NCI-H1092 treated with DMSO at 0.1 percent for 48 hours (cell line): ENCODE measurements at places on chromosomes 12 and 14.

GRCh38 chr12:130827432-130827831 is 11.6 kb downstream of the STX2 start:
- DNase-seq = no peak

GRCh38 chr12:72368298-72368697 is 96.1 kb downstream of the TRHDE start:
- no peak for DNase-seq

- DNase-seq = no peak
These were observed 8.4 kb upstream of the PPTC7 start for GRCh38 chr12:110591451-110592051.

DNA sequence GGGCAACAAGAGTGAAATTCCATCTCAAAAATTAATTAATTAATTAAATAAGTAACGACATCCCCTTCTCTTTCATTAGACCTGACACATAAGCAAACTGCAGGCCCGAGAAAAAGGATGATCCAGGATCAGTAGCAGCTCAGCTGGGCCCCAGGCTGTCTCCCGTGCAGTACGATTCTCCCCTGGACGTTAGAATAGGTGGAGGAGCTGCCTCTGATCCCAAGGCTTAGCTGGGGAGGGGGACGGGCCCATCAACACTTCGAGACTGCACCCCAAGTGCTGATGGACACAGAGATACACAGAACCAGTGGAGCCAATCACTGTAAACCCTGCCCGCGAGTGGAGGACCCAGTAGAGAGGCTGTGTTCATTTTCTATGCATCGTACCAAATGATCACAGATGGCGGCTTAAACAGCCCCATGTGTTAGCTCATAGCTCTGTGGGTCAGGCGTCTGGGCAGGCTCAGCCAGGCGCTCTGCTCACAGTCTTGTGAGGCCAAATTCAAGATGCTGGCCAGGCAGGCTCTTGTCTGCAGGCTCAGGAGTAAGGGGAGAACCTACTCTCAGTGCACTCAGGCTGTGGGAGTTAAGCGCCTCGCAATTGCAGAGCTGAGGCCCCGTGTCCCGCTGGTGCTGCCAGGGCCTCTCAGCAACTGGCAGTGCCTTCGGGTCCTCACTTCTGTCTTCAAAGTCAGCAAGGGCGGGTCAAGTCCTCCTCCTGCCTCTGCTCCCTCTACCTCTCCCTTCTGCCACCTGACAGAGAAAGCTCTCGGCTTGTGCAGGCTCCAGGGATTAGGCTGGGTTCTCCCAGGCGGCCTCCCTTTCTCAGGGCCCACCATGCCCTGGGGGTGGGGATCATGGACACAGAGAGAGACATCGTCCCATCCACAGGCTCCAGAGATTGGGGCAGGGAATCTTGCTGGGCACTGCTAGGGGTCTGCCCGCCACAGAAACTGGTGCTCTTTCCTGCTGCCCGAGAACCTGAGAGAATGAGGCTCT is 26.4 kb downstream of the RIMBP2 start:
- DNase-seq = no peak

DNA sequence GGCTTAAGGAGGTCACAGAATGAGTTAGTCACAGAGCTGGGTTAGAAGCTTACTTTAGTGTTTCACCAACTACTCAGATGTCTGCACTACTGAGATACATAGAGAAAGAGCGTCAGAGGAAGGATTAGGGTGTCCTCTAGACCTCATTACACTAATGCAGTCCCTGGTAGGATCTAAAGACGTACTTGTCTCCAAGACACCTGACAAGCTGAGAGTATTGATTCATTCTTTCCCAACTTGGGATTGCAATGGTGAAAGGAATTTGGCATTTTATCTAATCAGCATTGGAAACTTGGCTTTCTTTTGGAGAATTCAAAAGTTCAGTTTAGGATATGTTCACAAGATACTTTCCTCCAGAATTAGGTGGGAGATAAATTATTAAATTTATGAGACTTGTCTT is 402.1 kb downstream of the ZFP36L1 start:
- DNase-seq = no peak

GRCh38 chr12:51393676-51394545 is 2.7 kb upstream of the GALNT6 start:
- no peak for DNase-seq

- DNase-seq = no peak
These were observed 41.5 kb upstream of the NPAS3 start for GRCh38 chr14:32896979-32897697.
